CD4-positive, alpha-beta T cell treated with Interleukin-10 for 1 hour (primary cell): ENCODE measurements at places on chromosomes 11 and 22.
A peak's percentile ranks its signal among the peaks of the same experiment; 100 is the strongest.

DNA sequence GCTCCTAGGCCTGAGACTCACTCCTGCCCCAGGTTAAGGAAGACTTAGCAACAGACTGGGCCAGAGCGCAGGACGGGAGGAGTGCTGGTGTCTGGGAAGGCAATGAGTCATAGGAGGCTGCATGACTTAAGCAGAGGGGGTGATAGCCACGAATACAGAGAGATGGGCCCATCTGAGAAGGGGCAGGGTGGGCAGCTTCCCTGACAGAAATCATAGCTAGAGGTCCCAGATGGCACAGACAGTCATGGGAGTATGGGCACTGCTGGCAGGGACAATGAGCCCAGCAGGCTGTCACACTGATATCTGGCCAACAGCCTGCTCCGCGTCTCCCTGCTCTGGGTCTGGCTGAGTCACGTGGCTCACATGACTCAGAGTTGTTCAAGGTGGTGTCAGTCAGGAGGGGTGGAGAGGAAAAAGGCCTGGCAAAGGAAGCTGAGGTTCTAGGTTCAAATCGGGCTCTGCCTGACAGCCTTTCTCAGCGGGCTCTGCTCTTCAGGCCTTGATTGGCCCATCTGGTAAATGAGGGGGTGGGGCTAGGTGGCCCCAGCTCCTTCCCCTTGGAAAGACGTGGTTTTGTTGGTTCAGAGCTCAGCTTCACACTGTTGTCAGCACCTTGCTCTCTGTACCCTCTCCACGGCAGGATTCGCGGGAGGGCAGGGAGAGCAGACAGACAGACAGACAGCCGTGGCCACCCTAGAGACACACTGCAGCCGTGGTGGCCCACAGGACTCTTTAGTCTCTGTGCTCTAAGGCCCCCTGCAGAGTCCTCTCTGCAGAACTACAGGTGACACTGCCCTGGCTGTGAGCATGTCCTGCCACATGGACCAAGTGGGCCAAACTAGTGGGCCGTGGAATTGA, 47.8 kb downstream of the DBX1 start:
- DNase-seq, result no peak

- no peak for DNase-seq
Measured at GRCh38 chr11:124725719-124726105, 14.0 kb upstream of the NRGN start.

- no peak for DNase-seq
Measured at GRCh38 chr11:637593-638521, 788 bp downstream of the DRD4 start.

GRCh38 chr22:20503816-20504215, 3.6 kb upstream of the MED15 start:
- DNase-seq, result no peak

DNA sequence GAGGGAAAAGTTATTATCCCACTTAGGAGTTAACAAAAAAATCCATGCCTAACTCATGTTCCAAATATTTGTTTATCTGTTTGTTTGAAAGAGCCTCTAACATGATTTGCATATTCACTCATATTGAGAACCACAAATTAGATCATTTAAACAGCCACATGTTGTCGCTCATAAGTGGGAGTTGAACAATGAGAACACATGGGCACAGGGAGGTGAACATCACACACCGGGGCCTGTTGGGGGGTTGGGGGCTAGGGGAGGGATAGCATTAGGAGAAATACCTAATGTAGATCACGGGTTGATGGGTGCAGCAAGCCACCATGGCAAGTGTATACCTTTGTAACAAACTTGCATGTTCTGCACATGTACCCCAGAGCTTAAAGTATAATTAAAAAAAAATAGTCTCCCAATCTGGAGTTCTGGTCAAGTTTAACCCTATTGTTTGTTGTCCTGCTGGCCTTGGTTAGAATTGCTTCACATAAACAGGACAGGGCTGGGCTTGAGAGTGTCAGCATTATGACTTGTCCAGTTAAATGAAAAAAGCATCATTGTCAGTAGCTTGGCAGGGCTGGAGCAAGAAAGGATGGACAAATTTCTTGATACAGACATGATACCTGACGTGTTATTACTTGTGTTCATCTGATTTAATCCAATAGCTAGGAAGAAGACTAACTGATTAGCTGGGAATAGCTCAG, 57.8 kb upstream of the PSMA1 start:
- peak; percentile 45 for DNase-seq

- no peak for DNase-seq
Measured at GRCh38 chr11:41119484-41119883, 340.0 kb downstream of the LRRC4C start.

DNA sequence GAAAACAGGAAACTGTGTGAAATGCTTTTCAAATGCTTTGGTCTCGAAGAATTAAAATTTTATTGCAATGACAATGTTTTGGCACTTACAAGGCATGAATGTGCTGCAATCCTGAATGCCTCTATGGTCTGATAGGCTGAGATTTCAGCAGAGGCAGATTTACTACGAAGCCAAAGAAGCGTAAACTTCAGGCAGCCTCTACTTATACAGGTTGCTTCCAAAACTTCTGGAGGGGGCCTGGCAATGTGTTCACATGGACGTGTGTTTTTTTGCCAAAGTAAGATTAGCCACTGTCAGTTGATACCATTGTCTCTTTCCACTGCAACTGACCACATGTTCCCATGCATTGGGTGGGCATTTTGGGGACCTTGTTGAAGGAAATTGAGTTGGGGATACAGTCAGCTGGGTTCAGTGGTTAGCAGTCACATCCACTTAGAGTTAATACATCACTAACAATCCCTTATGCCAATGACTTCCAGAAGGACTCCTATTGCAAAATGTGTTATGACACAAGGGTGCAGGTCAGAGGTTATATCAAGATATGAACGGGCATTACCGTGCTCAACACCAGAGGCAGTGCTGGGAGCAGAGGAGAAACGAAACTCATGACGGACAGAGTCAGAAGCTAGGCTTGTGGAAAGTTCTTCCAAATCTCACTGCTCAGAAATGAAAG, 48.8 kb downstream of the ABTB2 start:
- DNase-seq, result no peak

GRCh38 chr11:72293910-72294615, 50.1 kb upstream of the PHOX2A start:
- no peak for DNase-seq

DNA sequence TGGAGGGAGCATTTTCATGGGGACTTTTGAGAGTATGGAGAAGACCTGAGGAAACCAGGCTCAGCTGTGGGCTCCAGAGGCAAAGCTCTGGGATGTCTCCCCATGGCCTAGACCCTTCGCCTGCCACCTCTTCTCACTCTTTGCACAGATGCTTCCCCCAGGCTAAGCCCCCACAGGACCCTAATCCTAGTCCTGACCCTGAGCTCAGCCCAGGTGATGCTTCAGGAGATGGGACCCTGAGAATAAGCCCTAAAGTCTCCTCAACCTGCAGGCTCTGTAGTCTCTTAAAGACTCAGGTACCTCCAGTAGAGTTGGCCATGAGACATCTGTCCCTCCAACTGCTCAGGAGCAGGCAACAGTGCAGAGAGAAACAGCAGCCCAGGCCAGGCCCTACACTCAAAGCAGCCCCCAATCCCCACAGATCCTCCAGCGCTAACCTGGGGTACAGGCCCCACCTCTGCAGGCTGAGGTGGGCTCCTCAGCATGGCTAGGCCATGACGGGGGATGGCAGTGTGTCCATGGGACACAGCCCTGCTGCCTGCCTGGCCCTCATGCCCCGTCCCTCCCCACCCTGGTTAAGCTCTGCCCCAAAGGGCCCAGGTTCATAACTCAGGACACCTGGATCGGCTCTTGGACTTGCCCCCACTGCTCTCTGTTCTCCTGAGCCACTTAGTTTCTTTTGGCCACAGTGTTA, 39.4 kb downstream of the GGTLC2 start:
- no peak for DNase-seq

DNA sequence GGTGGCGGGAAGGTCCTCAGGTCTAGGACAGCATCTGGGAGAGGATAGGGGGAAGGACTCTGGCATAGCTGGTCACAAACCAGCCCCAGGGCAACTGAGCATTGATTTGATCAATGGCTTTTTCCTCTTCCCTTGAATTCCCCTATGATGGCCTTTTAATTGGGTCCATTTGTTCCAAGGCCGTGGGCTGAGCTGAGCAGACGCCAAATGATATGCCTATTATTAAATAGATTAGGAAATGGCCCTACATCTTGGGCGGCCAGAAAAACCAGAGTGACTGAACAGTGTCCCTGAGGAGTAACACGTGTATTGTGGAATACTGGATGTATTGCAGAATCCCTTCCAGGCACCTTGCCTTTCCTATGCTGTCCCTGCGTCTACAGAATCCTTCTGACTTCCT, 26.7 kb upstream of the P2RY6 start:
- no peak for DNase-seq

DNA sequence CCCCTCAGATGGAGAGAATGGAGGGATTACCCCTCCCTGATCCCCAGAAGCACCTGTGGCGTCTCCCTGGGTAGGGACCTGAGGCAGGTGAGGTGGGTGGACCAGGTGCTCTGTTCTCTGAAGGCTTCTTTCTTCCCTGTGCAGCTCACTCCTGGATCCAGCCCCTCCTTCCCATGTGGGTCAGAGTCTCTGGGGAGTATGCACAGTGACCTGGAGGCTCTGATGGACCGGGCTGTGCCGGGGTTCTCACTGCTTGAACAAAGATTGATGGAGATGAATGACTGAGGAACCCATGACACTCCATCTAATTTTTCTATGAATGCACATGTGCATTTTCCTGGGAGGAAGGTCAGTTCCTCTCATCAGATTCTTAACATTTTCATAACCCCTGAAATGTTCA, 78.6 kb upstream of the SHANK2 start:
- DNase-seq, result no peak

GRCh38 chr11:117604336-117604995, 192.6 kb downstream of the DSCAML1 start:
- DNase-seq, result no peak

- no peak for DNase-seq
Measured at GRCh38 chr22:44368611-44369292, 56.0 kb upstream of the SHISAL1 start.

GRCh38 chr11:20522536-20522935, 76.9 kb upstream of the SLC6A5 start:
- DNase-seq, result no peak

DNA sequence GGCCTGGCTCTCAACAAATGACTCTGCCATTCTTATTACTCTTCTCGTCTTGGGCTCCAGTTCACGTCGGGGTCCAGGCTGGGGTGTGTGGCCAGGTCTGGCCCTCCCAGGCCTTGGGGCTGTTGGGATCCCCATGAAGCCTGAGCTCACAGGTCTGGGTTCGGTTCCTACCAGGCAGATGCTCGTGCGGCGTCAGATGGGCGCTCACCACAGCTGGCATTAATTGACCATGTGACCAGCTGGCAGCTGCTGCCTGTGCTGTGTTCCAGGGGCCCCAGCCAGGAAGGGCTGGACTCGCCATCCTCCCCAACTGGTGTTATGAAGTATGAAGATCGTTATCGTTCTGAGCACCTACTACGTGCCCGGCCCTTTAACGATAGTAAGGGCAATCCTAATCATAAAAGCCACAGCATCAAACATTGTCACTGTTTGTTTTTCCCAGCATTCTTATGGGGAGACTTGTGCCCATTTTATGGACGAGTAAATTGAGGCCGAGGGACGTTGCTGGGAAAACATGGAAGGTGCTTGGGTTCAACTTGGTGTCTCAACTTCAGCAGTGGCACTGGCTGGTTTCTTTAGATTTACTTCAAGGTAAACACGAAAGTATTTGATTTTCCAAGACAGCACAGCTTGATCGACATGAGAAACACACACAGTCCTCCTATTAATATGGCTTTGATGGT, 26.8 kb upstream of the CACNG2 start:
- no peak for DNase-seq

DNA sequence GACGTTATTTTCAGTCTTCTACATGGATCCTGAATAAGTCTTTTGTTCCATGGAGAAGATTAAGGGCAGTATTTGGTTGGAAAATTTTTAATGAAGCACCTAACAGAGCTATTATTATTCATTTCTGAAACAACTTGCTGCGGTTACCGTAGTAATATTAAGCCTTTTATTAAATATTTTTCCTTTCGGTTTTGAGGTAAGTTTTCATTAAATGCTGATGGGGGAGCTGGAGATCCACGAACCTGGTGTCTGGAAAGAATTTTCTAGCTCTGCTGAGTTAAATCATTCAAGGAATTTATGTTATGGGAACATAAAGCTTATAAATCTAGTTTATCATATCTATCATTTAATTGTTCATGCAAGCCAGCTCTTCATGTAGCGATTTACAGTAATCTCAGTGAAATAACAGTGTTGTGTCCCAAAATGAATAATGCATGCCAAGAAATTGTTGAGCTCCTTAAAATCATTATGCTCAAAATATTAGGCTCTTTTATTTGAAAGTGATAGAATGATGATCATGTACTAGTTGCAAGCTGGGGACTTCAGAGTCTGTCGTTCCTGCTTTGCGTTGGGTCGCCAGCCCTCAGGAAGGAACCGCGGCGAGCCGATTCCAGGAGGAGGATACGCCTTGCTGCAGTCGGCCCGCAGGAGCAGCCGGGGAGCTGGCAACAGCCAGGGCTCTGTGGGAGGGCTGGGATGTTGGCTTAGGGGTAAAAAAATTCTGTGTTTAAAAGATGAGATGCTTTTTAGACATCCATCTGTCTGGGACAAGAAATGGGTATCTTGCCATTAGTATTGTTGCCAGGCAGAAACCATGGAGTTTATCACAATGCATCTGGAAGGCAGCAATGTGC, 83.1 kb downstream of the TBC1D22A start:
- no peak for DNase-seq

DNA sequence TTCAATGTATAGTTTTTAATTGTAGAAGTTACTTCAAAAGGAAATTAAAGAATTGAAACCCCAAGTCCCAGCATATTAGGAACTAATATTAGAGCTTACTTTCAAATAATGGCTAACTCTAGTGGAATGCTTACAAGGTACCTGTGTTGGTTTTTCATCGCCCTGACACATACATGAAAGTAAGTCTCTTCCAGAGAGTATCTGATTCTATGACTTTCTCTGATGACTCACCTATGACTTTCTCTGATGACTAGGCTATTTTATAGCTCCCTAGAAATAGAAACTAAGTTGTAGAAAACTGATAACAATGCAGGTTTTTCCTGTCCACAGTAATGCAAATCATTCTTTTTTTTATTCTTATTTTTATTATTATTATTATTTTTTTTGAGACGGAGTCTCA, 33.6 kb upstream of the MMP7 start:
- DNase-seq, result no peak

DNA sequence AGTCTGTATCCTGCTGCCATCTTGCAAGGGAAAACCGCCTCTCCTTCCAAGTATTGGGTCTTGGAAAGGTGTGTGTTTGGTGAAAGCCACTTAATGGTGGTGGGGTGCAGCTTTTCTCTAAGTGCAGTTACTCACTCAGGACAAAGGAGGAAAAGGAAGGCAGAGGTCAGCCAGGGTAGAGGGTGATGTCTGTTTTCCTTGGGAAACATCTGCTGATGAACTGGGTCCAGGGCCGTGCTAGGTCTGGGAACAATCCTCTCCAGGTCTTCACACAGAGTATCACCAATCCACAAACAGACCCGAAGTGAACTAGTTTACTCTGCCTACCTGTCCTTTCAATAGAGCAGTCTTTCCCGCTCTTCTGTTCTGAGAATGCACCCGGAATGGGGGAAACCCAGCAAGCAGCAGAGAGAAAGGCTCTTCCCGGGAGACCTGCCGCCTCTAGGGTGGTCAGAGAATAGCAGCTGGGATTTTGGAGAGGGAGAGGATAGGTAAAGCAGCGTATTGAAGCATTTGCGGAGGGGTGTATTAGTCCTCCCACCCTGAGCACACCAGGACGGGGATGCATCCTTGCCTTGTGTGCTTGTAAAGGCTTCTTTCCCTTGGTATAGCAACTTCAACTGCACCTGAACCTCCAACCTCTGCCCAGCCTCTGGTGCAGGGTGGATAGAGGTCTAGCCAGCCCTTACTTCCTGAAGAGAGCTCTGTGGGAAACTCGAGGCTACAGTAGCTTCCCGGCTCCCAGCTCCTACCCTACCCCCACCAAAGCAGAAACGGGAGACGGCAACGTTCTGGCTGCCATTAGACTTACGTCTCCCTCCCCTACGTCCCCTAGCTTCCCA, 20.7 kb downstream of the LHFPL7 start:
- DNase-seq, result no peak
